DMS 273 treated with DMSO at 0.1 percent for 48 hours (cell line): ENCODE measurements at places on chromosomes 12 and 14.

DNA sequence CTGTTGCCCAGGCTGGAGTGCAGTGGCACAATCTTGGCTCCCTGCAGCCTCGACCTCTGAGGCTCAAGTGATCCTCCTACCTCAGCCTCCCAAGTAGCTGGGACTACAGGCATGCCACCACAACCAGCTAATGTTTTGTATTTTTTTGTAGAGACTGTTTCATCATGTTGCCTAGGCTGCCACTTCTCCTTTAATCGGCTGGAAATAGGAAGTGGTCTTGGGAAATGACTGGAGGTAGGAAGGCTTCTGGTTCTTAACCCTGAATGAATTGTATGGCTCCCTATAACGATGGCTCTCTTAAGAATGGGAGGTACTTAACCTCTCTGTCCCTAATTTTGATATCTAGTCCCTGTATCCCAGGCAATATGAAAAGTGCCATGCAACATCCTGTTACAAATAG lies 113.9 kb upstream of the USP15 start:
- DNase-seq, result no peak

DNA sequence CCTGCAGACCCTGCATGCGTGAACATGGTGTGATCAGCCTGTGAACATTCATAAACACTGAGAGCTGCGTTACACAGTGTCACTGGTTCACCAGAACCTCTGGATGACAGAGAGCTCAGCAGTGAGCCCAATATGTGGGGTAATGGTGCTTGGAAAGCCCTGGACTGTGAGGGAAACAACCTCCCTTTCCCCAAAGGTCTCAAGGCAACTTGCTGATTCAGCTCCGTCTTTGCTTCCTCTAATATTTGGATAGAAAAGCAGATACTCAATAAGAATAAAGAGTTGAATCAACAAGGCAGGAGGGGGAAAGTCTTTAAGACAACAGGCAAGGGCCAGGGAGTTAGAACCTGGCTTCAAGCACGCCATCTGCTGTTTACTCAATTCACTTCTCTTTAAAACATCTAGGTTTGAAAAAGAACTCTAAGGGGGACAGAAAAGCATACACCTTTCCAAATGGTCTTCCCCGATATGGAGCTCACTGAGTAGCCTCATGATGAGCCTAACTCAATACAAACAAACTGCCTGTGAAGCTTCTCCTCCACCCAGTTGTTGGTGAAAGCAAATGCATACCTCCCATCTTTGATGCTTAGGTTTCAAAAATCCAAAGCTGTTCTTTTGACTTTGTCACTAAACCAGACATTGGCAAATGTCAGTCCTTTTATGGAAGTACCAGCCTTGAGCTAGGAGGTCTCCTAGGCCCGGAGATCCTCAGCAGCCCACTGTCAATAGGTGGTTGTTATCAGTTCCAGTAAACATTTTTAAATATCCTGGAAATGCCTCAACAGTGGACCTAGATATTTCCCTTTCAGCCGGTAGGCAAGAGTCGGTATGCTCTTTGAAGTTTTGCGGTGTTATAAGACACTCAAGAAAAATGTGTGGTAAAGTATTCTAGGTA lies 76.1 kb downstream of the SAMD4A start:
- DNase-seq, result no peak

DNA sequence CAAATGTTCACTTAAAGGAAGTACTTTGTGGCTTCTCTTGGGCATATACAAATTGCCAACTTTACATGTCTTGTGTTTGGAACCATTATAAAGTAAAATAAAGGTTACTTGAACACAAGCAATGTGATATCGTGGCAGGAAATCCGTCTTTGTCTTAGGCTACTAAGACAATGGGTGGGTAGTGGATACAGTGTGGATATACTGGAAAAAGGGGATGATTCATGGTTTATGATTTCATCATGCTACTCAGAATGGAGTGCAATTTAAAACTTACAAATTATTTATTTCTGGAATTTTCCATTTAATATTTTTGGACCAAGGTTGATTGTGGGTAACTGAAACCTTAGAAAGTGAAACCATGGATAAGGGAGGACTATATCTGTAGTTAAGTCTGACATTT lies 48.4 kb downstream of the MYRFL start:
- DNase-seq, result no peak

DNA sequence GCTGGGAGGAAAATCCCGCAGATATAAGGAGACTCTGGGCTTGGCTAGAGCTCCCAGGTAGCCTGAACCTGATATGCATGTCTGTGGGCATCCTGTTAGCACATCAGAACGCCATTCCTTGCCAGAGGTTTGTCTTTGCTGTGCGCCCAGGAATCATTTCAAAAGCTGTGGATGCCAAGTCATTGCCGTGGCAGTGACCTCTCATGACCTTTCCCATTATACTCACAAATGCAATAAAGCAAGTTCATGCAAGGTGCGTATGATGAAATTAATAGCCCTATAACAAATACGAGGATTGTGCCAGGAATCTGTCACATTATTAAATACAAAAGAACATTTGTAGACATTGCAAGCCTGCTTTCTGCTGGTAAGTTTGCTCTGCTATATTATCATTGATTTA lies 229.1 kb upstream of the PELI2 start:
- peak; percentile 4 for DNase-seq

- DNase-seq, result no peak
Measured at GRCh38 chr12:104460041-104460719, 3.4 kb downstream of the CHST11 start.
